Left cardiac atrium (tissue), 4 donors: ENCODE measurements at places on chromosomes 4 and X. TPM values are rescaled to one million over a fixed set of nuclear protein-coding genes. Genes with fewer than 3 reads are reported as not detected.

DNA sequence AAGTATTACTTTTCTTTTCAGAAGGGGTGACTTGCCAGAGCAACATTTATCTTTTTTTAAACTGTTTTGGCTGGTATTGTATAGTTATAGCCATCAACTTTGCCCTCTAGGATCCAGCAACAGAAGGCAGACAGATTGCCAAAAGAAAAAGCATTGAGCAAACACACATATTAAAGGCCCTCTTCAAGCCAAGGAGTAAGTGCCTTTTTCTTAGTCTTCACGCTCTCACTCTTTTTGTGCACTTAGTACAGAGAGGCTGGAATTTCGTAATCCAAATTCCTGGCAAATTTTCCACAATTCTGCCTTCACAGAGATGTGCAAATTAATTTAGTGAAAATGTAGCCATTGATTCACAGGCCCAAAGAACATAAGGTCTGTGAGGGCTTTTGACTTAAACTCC, 253.1 kb upstream of the EDA2R start:
- no peak for DNase-seq

DNA sequence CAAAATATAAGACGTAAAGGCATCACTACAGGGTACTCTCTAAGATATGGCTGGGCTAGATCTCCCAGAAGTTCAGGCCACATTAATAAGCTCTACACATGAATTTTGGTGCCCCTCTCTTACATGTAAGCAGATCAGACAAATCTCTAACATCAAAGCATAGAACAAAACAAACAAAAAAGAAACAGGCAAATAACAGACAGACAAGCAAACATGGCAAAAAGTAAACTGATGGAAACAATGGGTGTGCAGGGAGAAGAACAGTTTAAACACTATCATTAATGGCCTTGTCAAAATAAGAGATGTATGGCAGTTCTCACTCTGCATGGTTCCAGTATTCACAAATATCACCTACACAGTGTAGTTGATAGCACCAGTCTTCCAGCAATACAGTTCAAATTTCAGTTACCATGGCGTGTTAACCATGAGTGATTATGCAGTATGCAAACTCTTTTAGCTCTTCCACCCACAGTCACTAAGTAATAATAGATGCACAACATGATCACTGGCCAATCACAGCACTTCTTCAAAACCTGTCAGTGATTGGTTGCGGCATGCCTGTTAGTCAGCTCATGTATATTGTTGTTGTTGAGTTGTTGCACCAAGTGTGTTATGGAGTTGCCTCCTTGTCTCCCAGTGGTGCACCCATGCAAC, 110.7 kb upstream of the TLR3 start:
- no peak for DNase-seq

DNA sequence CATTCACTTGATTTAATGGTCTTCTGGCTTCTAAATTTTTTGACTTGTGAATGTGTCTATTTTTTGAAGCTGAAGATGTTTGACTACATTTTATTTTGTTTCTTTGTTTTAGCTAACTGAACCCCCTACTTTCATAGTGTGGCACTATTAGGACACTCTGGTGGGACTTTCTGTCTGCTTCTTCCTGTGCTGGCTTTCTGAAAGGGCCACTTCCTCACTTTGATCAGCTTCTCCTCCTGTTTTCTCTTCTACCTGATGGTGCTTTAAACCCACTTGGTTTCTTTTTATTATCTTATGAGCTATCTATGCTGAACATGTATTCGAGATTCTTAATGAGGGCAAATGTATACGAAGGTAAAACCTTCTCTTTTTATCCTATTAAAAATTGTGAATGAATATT, 186.1 kb upstream of the CASK start:
- no peak for DNase-seq

- DNase-seq: peak; percentile 31
These were observed 47.8 kb downstream of the CRLF2 start for GRCh38 chrX:1164322-1165288.

GRCh38 chr4:137389911-137390520, 142.3 kb downstream of the PCDH18 start:
- no peak for DNase-seq

GRCh38 chrX:48617542-48618340, 20.4 kb downstream of the WDR13 start:
- DNase-seq: no peak

DNA sequence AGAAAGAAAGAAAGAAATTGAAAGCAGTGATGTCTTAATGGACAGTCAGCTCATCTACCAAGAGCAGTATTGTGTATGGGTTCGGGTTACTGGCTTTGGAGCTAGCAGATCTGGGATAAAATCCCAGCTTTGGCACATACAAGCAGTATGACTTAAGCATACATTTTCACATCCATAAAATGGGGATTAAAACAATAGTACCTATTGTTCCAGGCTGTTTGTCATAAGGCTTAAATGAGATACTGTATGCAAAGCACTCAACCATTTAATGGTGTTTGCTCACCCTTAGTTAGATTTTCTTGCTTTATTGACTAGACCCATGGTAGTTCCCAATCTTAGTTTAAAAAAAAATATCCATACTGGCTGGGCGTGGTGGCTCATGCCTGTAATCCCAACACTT, 7.8 kb upstream of the TMEM164 start:
- DNase-seq: no peak

DNA sequence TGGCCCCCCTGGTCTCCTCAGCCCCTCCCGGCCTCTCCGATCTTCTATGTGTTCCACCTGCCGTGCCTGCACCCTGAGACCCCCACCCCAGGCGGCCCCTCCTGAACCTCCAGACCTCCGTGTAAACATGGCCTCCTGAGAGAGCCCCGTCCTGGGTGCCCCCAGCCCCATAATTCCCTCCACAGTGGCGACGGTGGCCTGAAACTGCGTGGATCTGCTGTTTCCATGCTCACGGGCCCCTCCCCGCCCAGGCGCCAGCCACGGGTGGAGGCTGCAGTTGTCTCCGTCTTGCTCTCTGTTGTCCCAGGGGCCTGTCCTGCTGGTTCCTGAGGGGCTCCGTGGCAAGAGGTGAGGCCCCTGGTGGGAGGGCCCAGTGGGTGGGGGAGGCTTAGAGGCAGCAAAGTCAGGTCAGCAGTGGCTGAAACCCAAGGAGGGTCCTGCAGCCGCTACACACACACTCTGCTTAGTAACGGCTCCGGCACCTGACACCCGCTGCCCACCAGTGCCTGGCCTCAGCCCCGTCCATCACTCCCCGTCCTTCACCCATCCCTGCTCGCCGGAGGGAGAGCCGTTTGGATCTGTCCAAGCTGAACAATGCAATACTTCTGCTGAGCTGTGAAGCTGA, 75.8 kb downstream of the FAM53A start:
- DNase-seq: peak; percentile 14

DNA sequence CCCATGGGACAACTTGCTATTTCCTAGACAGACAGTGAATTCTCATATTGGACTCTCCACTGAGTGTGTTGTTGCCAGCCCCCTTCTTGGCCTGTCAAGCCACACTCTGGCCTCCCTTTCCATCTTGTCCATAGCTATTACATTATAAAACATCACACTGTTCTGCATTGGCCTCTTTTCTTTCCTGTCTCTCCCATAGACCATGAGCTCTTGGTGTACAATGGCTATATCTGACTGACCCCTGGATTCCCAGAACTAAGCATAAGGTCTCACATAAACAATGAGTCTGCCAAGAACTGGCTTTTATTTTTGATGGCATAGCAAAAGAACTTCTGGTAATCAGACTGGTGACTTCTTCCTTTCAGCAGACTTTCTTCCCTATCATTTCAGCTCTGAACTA, 23.8 kb downstream of the STARD8 start:
- DNase-seq: no peak

- no peak for DNase-seq
These were observed 329.2 kb downstream of the ARHGAP10 start for GRCh38 chr4:148061141-148061481.

DNA sequence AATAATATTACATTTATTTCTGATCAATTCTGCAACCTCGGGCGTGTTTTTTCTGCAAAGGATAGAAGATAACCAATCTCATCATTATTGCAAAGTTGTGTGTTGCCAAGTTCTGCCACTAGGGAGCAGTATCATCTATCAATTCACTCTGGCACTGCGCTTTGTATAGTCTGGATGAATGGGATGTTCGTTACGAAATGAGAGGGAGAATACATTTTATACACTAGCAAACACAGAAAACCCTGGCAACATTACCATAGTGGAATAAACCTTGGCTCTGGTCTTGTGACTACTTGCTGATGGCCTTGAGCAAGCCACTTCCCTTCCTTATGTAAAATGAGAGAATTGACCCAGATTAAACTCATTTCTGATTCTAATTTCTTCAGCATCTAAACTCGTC, 97.5 kb upstream of the ZNF518B start:
- DNase-seq: no peak

GRCh38 chr4:125283707-125284279, 31.0 kb upstream of the FAT4 start:
- DNase-seq: no peak

DNA sequence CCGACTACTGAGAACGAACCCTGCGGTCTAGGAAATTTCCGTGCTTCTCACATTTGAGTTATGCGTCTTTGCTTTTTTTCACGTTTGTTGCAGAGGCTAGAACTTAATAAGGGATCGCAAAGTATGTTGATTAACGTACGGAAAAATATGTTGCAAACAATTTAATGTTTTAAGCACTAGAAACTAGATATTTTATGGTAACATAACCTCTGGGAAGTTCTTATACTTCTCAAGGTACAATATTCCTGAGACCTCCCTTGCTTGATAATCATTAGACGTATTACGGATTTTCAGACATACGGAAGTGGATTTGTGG, 639 bp upstream of the PRDM5 start:
- DNase-seq: no peak

DNA sequence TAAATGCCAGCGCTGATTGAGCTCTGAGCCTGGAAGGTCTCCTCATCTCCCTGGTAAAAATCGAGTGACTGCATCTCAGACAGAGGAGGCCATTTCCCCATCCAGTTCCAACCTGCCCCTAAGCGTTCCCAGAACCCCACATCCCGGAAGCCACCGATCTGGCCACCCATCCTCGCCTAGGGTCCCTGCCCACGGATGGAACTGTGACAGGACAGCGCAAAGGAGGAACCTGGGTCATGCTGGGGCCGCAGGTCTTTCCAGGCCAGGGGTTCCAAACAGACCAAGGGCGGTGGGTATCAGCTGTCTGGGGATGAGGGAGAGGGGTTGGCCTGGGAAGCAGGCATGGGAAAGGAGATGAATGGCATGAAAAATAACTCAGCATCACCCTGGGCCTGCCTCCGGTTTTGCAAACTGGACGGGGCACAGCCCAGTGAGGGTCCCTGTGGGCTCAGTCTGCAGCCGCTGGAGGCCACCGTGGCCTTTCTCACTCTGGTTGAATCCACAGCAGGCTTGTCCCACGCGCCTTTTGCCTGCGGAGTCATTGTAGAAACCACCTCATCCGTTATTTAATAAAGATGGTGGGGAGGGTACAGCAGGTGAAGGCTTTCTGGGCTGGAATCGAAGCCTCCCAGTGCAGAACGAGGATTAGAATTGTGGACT, 49.1 kb downstream of the ABLIM2 start:
- no peak for DNase-seq

DNA sequence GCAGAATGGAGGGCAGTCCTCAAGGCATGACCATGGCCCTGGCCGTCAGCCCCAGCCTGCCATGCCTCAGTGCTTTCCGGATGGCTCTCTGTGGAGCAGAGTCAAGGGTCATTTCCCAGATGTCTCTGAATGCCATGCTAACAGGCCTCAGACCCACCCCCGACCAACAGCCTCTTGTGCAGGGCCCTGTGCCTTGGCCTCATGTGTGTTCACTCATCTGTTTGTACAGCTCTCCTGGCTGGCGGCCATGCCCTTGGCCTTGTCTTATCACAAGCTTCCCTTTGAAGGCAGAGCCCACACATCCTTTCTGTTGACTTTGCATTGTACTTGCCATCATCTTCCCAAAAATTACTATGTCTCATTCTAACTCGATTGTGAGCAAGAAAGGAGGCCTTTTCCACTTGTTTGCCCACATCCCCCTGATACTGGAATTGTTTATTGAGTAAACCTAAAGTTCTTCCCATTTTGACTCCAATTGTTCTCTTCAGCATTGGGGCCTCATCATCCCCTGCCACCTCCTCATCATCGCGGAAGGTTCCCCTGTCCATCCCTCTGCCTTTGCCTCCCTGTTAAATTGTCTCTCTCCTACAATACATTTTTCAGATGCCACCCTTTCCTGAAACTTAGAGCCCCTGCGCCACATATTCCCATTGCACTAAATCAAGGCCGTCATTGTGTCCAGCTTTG, 6.3 kb downstream of the CA5B start:
- peak; percentile 49 for DNase-seq

DNA sequence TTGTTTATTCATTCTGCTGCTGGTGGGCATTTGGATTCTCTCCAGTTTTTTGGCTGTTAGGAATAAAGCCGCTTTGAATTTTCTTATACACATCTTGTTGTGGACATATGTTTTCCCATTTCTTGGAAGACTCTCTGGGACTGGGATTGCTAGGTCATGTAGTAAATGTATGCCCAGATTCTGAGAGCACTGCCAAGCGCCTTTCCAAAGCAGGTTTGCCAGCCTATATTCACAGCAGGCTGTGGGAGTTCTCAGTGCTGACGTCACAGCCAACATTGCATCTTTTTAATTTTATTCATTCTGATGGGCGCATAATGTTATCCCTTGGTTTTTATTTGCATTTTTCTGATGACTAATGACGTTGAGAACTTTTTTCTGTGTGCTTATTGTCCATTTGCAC, 24.1 kb downstream of the TMEM271 start:
- no peak for DNase-seq

GRCh38 chr4:98314791-98315565, 53.8 kb downstream of the RAP1GDS1 start:
- DNase-seq: no peak

DNA sequence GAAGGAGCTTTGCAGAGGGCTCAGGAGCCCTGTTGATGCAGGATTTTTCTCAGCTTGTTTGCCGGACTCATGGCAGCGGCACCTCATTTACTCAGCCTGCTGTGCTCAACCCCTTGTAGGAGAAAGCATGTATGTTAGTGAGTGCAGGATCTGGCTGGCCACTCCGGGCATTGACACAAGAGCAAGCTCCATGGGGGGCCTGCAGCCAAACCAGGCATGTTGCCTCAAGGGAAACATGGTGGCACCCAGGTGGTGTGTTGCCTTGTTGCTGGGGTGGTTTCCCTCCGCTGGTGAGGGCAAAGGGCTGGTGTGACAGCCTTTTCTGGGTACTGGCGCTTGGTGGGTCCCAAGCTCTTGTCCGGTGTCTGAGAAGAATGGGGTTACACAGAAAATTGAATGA, 189.3 kb upstream of the ANXA3 start:
- no peak for DNase-seq

- no peak for DNase-seq
These were observed 23.8 kb downstream of the SSX1 start for GRCh38 chrX:48278958-48279357.

The RBMXL3 gene
- total RNA-seq: not detected

The FAM3A gene
- 44.4 TPM for total RNA-seq

The SSX4 gene
- not detected for total RNA-seq

The KCNIP4 gene
- not detected for total RNA-seq
